ENCODE measurements at places on chromosomes 3 and 15. TPM values are rescaled to one million over a fixed set of nuclear protein-coding genes. Genes with fewer than 3 reads are reported as not detected.

- peaks cover 2% of the 10 kb centered on the region for H3K27me3 ChIP-seq
- H3K4me1 ChIP-seq: peaks cover 21% of the 10 kb centered on the region
- H3K36me3 ChIP-seq: no peaks in the 10 kb centered on the region
- H3K4me3 ChIP-seq: no peak overlapping the region
- no peak for DNase-seq
- no peak overlapping the region for H3K27ac ChIP-seq
These were observed 186.6 kb upstream of the NSMCE3 start for GRCh38 chr15:29456255-29456654.

Gene SAMMSON
- total RNA-seq: not detected

DNA sequence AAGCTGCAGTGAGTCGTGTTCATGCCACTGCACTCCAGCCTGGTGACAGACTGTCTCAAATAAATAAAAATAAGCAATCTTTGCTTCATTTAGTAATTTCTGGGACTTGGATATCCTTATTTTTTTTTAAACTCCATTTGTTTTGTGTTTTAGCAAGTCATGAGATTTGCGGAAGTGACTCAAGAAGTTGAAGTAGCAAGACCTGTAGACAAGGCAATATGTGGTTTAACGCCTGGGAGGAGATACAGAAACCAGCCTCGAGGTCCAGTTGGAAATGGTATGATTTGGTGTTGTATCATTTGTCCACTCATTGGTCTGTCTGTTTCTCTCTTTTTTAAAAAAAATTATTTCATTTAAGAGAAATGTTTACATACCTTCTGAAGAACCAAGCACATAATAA is 16.6 kb upstream of the RPLP1 start:
- H3K4me3 ChIP-seq: no peak overlapping the region
- no peaks in the 10 kb centered on the region for H3K27me3 ChIP-seq
- no peak for DNase-seq
- no peaks in the 10 kb centered on the region for H3K4me1 ChIP-seq
- no peak overlapping the region for H3K27ac ChIP-seq
- peaks cover 74% of the 10 kb centered on the region for H3K36me3 ChIP-seq

GRCh38 chr3:71303627-71304200 is 279.8 kb downstream of the FOXP1 start:
- no peaks in the 10 kb centered on the region for H3K27me3 ChIP-seq
- H3K4me3 ChIP-seq: no peak overlapping the region
- H3K27ac ChIP-seq: no peak overlapping the region
- no peaks in the 10 kb centered on the region for H3K36me3 ChIP-seq
- H3K4me1 ChIP-seq: no peaks in the 10 kb centered on the region
- no peak for DNase-seq

- H3K4me3 ChIP-seq: peak overlapping the region; percentile 35
- no peak overlapping the region for H3K27ac ChIP-seq
- no peak for DNase-seq
- H3K36me3 ChIP-seq: no peaks in the 10 kb centered on the region
These were observed 220.1 kb upstream of the PRICKLE2 start for GRCh38 chr3:64445109-64445943.

Gene ALG1L2
- total RNA-seq: 0.44 TPM

- no peak overlapping the region for H3K27ac ChIP-seq
- no peaks in the 10 kb centered on the region for H3K4me1 ChIP-seq
- no peak for DNase-seq
- H3K4me3 ChIP-seq: no peak overlapping the region
- H3K27me3 ChIP-seq: peaks cover 65% of the 10 kb centered on the region
These were observed 52.4 kb upstream of the CMSS1 start for GRCh38 chr3:99765042-99765942.

Gene IQCF5
- total RNA-seq: not detected

GRCh38 chr3:173398111-173398479 is 551 bp downstream of the NLGN1 start:
- no peaks in the 10 kb centered on the region for H3K27me3 ChIP-seq
- no peaks in the 10 kb centered on the region for H3K36me3 ChIP-seq
- DNase-seq: no peak
- H3K27ac ChIP-seq: no peak overlapping the region

DNA sequence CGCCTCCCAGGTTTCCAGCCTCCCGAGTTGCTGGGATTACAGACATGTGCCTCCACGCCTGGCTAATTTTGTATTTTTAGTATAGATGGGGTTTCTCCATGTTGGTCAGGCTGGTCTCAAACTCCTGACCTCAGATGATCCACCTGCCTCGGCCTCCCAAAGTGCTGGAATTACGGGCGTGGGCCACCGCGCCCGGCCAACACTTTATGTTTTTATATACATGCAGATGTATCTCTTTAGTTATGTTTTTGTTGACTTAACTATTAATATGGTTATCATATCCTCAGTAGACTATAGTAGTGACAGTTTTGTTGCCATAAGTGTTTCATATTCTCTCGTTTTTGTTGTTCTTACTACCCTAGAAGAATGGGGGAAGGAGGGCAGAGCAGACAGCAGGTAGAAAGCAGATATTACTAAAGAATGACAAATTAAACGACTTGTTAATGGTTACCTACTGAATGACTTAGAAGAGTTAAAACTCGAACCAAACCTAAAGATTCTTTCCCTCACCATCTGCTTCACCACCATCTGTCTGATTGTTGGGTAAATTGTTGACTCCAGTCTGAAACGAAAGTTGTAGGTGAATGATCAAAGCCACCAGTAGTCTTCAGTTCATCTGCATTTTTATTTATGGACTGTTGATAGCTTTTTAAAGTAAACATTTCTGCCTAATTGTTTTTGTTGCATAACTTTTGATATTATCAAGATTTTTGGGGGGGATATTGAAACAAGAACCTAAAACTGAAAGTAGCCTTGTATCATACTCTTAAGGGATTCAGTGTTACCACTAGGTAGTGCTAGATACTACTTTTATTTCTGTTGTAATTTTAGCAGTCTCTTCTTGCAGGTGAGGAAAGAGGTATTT is 89.3 kb downstream of the RASA2 start:
- no peak overlapping the region for H3K4me3 ChIP-seq
- peaks cover 11% of the 10 kb centered on the region for H3K36me3 ChIP-seq
- DNase-seq: no peak
- no peaks in the 10 kb centered on the region for H3K4me1 ChIP-seq
- H3K27ac ChIP-seq: no peak overlapping the region

DNA sequence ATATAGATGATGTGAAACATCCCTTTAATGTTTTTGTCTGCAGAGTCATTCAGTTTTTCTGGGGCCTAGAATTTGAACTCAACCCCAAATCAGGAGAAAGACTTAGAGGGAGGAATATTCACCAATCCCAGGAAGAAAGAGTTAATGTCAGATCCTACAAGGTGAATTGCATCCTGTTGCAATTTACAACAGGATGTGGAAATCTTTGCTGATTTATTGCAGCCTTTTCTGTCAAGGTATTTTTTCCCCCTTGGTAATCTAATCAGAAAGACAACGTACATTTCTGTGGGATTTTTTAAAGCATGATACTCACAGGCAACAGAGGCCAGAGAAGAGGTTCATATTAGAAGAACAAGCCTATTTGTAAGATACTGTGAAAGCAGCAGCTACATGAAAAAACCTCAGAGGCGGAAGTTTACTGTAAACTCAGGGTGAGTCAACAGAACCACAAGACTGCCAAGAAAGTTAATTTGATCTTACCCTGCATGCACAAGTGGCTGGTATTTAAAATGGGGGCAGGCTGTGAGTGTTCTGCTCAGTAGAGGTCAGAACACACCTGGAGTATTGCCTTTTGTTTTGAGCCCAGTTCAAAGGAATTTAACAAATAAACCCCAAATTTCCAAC is 531.9 kb downstream of the AGBL1 start:
- H3K27me3 ChIP-seq: no peaks in the 10 kb centered on the region
- no peak overlapping the region for H3K27ac ChIP-seq
- no peak overlapping the region for H3K4me3 ChIP-seq
- no peaks in the 10 kb centered on the region for H3K36me3 ChIP-seq
- no peak for DNase-seq

Gene GOLGA6A
- total RNA-seq: 0.39 TPM

DNA sequence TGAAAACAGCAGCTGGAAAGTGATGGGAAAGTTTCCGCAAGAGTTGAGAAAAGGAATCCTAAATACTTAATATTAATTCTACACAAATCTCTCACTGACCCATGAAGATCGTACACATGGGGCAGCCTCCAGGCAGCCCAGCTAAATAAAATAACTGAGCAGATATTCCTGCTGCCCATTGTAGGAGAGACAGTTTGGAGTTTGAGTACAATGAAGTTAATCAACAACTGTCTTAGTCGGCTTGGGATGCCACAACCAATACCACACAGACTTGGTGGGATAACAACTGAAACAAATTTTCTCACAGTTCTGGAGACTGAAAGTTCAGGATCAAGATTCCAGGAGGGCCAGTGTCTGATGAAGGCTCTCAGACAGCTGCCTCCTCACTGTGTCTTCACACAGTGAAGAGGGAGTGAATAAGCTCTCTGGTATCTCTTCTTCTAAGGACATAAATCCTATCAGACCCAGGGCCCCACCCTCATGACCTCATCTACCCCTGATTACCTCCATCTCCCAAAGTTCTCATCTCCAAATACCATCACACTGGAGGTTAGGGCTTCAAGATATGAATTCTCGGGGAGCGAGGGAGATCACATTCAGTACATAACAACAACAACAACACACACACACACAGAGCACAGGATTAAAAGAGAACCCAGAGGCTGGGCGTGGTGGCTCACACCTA is 9.7 kb downstream of the TRPM7 start:
- H3K4me3 ChIP-seq: no peak overlapping the region
- no peak for DNase-seq
- H3K27me3 ChIP-seq: no peaks in the 10 kb centered on the region
- H3K36me3 ChIP-seq: peaks cover 3% of the 10 kb centered on the region
- H3K27ac ChIP-seq: no peak overlapping the region

Gene HESX1
- 2.1 TPM for total RNA-seq

DNA sequence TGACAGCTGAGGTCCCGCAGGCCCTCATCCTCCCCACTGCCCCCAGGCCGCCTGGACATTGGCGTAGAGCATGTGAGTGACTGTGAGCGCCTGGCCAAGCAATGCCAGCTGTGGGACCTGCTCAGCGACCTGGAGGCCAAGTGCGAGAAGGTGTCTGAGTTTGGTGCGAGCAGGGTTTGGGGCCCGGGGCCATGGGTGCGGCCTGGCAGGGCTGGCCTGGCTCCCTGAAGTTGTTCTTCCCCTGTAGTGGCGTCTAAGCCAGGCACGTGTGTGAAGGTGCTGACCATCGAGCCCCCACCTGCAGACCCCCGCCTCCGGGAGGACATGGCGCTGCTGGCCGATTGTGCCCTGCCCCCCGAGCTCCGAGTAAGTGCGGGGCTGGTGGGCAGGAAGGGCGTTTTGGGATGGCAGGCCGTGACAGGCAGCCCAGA is 4.2 kb downstream of the ABTB1 start:
- no peak for DNase-seq
- H3K4me3 ChIP-seq: no peak overlapping the region
- no peak overlapping the region for H3K27ac ChIP-seq
- H3K4me1 ChIP-seq: peaks cover 13% of the 10 kb centered on the region
- no peaks in the 10 kb centered on the region for H3K27me3 ChIP-seq

- no peaks in the 10 kb centered on the region for H3K27me3 ChIP-seq
- no peak overlapping the region for H3K27ac ChIP-seq
- no peak for DNase-seq
- H3K36me3 ChIP-seq: no peaks in the 10 kb centered on the region
These were observed 152.7 kb upstream of the TSC22D2 start for GRCh38 chr3:150255413-150255812.

- H3K4me1 ChIP-seq: no peaks in the 10 kb centered on the region
- no peaks in the 10 kb centered on the region for H3K36me3 ChIP-seq
- no peak overlapping the region for H3K27ac ChIP-seq
- H3K4me3 ChIP-seq: no peak overlapping the region
- DNase-seq: no peak
These were observed 285.1 kb upstream of the STAC start for GRCh38 chr3:36095238-36095637.

Gene NOX5
- total RNA-seq: 0.91 TPM

DNA sequence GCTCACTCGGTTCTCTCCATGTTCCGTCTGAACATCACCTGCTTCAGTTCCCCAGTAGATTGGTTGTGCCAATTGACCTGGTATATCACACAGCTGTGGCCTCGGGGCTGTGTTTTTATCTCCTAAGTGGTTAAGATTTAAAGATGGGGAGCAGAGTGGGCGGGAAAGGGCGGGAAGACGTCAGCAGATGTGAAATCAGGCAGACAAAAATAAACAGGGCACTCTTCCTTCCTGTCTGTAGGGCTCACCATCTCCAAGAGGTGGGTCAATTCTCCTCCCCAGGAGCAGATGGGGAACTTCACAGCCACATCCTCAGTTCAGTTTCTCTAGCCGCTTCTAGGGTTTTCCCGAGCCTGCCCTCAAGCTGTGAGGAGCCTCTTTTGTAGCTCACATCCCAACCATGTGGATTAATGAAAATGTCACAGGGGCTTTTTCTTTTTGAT is 26.8 kb upstream of the LIMD1 start:
- no peak overlapping the region for H3K4me3 ChIP-seq
- H3K36me3 ChIP-seq: no peaks in the 10 kb centered on the region
- no peaks in the 10 kb centered on the region for H3K27me3 ChIP-seq
- H3K27ac ChIP-seq: no peak overlapping the region
- no peaks in the 10 kb centered on the region for H3K4me1 ChIP-seq

- peaks cover 12% of the 10 kb centered on the region for H3K27me3 ChIP-seq
- no peaks in the 10 kb centered on the region for H3K4me1 ChIP-seq
- no peak for DNase-seq
- H3K36me3 ChIP-seq: no peaks in the 10 kb centered on the region
These were observed 219.2 kb upstream of the GOLGA6L4 start for GRCh38 chr15:84016371-84016770.

DNA sequence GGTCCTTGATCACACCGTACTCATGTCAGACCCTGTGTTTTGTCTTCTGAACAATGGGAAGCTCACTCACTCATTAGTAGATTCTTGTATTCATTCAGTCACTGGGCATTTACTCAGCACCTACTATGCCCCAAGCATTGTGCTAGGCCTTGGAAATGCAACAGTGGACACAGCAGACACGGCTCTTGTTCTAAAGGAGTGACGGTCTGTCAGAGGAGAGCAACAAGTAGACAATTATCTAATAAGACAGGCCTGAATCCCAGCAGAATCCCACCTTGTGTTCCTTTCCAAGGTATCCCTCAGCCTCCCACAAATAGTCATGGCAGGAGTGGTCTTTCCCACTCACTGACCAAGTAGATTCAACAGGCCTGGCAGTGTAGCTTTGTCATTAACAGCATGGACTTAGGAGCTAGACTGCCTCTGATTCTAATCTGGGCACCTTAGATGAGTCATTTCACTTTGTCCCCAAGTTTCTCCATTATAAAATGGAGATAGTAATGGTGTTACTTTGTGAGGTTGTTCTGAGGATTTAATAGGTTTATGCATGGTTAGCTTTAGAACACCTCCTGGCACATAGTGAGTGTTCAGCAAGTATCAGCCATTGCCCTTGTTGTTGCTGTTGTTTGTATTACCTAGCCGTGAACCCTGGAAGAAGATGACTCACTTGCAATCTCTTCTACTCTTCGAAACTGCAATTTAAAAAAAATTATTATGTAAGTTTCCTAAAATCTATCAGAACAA is 69.1 kb downstream of the SSUH2 start:
- DNase-seq: no peak
- no peaks in the 10 kb centered on the region for H3K27me3 ChIP-seq
- no peak overlapping the region for H3K4me3 ChIP-seq
- H3K27ac ChIP-seq: no peak overlapping the region
